ENCODE measurements at places on chromosomes 1 and 21. TPM values are rescaled to one million over a fixed set of nuclear protein-coding genes. Genes with fewer than 3 reads are reported as not detected.

DNA sequence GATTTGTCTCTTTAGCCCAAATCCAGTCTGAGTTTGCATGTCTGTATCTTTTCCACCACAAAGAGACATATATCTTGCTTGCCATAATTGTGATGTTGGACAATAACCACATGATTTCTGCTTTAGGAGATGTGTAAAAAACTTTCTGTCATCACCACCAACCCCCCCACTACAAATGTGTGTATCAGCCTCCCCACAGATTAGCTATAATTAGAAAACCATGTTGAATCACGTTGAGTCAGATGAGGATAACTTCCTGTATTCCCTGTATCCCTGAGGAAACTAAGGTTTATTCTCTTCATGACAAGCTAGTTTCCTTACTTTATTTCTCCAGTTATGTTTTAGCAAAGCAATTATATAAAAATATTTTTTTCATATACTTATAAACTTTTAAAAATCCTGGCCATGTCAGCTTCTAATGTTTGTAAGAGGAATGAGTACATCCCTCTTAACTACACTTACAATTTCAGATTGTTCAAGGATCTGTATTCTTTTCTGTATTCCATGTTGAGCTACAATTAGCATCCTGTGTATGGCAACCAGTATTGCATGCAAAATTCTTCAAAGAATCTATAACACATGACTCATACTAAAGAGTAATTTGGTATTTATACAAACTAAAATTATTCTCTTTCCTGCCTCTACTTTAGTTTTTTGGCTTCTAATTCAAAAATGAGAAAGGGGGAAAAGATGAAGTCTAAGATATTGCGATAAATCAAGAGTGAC lies 143.0 kb downstream of the FMN2 start:
- DNase-seq: no peak

DNA sequence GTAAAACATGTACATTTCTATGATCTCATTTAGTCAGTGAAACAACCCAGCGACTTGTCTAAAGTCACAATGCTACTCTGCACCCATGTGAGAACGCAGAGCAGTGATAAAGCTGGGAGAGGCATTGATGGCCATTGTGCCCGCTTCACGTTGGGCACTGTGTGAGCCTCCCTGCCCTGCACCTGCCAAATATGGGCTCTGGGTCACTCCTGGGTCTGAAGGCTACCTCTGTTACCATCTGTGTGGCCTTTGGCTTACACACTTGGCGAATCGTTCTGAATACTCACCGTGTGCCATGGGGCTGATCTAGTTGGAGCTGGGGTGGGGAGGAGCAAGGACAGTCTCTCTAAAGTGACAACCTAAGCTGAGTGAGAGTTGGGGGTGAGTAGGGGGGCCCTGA lies 29.9 kb downstream of the PCSK9 start:
- no peak for DNase-seq

DNA sequence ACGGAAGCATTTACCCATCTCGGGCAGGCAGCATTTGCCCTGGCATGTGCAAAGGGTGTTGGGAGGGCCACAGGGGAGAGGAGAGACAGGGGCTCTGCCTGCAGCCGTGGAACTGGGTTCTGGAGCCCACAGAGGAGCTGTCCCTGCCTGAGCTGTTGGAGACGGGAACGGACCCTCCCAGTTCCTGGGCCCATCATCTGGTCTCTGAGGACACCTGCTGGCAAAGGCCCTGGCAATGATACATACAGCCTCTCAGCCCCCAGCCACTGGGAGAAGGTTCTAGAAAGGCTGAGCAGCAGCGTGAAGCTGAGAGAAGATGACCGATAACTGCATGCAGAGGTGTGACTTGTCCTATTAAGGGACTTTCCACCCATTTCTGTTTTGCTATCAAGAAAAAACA lies 31.4 kb downstream of the FAAP20 start:
- peak; percentile 29 for DNase-seq

TEX38 gene
- total RNA-seq: not detected

CLK2 gene
- total RNA-seq: 101 TPM

DNA sequence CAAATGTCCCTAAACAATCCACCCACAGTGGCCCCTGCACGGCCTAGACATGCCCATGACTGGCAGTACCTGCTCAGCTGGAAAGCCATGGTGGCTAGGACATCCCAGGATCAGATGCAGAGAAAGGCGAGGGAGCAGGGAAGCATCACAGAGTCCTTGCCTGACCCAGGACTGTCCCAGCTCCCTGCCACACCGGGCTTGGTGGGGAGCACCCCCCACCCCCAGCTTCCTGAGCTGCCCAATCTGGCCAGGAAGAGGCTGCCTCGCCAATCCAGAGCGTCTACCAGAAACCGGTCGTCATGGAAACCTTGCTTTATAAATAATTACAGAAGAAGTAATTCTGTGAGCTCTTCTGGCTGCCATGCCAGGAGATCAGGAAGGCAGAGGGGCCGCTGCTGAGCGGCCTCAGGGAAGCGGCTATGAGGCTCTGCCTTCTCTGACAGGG lies 34.8 kb downstream of the ACOT7 start:
- DNase-seq: peak; percentile 69

- no peak for DNase-seq
These were observed 5.4 kb upstream of the MYBPHL start for GRCh38 chr1:109312246-109312645.

GRCh38 chr1:101302831-101303511 lies 66.2 kb downstream of the S1PR1 start:
- DNase-seq: no peak

GRCh38 chr1:5574641-5575040 lies 417.6 kb downstream of the NPHP4 start:
- no peak for DNase-seq

DNA sequence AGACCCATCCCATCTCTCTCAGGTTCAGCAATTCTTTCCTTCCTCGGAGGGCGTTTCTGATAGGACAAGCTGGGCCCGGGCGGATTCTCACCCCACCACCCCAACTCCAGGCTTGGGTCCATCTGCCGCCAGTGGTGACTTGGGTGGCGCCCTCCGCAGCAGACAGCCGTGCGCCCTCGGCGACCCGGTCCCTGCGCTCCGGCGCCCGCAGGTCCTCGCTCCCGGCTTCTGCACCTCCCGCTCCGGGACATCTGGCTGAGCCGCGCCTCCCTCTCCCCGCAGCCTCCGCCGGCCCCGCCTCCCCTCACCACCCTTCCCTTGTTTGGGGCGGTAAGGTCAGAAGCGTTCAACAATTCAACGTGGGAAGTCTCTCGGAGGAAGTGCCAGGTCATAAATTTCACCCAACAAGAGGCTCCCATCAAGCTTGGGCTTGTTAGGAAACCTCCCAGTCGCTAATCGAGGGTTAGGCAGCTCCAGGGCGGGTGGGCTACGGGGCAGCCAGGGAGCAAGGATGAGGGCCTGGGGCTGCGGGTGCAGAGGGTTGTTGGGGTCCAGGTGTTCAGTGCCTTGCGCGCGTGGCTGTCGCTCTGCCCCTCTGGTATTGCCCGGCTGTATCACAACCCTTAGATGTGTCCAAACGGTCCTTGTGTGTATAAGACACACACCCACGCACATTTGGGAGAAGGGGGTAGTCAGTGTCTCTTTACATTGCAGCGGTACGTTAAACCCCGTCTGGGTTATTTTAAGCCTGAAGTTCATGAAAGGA lies 39.8 kb downstream of the OLIG1 start:
- no peak for DNase-seq
